ENCODE measurements at places on chromosomes 12 and 14. TPM values are rescaled to one million over a fixed set of nuclear protein-coding genes. Genes with fewer than 3 reads are reported as not detected.

DNA sequence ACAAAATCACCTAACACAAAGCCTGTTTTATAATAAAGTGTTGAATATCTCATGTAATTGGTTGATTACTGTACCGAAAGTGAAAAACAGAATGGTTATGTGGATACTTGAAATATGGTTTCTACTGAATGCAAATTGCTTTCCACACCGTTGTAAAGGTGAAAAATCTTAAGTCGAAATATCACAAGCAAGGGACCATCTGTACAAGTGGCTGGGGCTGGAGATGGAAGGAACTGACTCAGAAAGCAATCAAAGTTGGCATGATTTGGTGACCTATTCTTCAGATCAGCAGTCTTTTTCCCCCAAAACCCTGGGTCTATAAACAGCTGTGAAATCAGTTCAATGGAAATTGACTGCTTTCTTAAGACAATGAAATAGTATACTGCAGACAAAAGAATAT is 3.6 kb downstream of the CBX5 start:
- no peak overlapping the region for H3K27ac ChIP-seq
- peaks cover 10% of the 10 kb centered on the region for H3K36me3 ChIP-seq
- H3K4me3 ChIP-seq: no peak overlapping the region
- peaks cover 11% of the 10 kb centered on the region for H3K4me1 ChIP-seq

DNA sequence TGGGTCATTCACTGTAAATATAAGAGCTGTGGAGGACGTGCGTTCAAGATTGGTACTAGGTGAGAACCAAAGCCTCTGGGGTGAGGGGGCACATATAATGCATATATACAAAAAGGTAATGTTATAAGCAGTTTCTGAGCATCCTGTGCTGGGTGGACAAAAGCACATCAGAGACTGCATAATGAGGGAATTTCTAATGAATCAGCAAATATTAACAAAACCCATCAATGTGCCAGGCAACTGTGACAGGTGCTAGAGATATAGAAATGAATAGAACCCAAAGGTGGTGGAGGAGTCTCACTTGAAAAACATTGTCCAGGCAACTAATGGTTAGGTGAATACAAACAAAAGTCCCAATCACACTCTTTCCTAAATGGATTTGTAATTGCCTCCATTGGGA is 74.7 kb downstream of the GPR65 start:
- DNase-seq: no peak
- H3K27me3 ChIP-seq: no peaks in the 10 kb centered on the region

GRCh38 chr12:1546931-1547640 is 47.3 kb downstream of the FBXL14 start:
- no peak overlapping the region for H3K4me3 ChIP-seq
- peaks cover 5% of the 10 kb centered on the region for H3K27me3 ChIP-seq
- no peaks in the 10 kb centered on the region for H3K4me1 ChIP-seq
- no peak for DNase-seq

The TPPP2 gene
- total RNA-seq: not detected

Data from natural killer cell (primary cell).